ENCODE measurements at places on chromosomes 16 and 17.
A peak's percentile ranks its signal among the peaks of the same experiment; 100 is the strongest.

DNA sequence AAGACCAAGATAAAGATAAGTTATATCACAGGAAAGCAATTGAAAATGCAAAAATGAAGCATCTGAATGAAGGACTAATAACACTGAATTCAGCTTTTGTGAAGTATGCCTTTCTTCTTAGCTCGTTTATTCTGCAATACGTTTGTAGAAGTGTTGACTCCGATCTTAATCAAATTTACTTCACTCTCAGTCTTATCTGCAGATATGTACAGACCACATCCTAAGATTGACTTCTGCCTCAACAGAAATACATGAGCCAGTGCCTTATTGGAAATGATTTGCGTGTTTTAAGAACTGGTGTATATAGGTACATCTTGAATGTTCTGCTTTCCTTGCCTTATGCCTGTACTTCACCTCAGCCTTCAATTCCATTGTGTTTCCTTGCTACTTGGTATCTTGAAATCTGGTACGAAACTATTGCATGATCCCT, 1.3 kb downstream of the ATF7IP2 start:
- DNase-seq, result no peak

- no peak for DNase-seq
Observed at GRCh38 chr17:37640015-37640414, 3.2 kb downstream of the DDX52 start.

DNA sequence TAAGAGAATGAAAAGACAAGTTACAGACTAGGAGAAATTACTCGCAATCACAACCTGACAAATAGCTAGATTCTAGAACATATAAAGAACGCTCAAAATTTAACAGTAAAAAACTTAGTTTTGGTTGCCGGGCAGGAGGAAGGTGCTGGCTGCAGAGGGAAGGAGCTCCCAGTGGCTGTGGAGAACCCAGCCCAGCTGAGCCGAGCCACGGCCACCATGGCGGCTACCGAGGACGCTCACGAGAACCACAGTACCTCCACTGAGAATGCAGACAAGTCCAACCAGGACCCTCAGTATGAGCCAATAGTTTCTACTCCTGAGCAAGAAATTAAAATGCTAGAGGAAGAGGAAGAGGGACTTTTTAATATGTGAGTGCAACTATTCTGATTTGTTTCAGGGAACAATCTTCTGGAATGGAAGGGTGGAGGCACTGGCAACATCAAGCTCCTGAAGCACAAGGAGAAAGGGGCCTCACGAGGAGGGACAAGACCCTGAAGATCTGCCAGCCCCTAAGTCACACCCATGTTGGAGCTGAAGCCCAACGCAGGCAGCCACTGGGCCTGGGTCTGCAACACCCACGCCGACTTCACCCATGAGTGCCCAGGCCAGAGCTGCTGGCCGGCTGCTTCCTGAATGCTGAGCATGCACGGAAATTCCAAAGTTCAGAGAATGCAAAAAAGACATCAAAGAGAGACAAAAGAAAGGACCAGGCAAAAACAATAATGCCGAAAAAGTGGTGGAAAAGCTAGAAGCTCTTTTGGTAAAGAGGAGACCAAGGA, 55.0 kb downstream of the DNAH17 start:
- no peak for DNase-seq

- DNase-seq, result no peak
Observed at GRCh38 chr16:79054211-79054984, 546.1 kb downstream of the MAF start.

- no peak for DNase-seq
Observed at GRCh38 chr16:25542306-25542705, 149.5 kb upstream of the HS3ST4 start.

GRCh38 chr17:51166198-51166986, at the start of gene NME2:
NME2 (plus strand) TSS chr17:51166411; CDS start chr17:51166831, 420 bp downstream.
- DNase-seq, result peak; percentile 87

- no peak for DNase-seq
Observed at GRCh38 chr17:76641501-76641900, 2.1 kb downstream of the ST6GALNAC1 start.

DNA sequence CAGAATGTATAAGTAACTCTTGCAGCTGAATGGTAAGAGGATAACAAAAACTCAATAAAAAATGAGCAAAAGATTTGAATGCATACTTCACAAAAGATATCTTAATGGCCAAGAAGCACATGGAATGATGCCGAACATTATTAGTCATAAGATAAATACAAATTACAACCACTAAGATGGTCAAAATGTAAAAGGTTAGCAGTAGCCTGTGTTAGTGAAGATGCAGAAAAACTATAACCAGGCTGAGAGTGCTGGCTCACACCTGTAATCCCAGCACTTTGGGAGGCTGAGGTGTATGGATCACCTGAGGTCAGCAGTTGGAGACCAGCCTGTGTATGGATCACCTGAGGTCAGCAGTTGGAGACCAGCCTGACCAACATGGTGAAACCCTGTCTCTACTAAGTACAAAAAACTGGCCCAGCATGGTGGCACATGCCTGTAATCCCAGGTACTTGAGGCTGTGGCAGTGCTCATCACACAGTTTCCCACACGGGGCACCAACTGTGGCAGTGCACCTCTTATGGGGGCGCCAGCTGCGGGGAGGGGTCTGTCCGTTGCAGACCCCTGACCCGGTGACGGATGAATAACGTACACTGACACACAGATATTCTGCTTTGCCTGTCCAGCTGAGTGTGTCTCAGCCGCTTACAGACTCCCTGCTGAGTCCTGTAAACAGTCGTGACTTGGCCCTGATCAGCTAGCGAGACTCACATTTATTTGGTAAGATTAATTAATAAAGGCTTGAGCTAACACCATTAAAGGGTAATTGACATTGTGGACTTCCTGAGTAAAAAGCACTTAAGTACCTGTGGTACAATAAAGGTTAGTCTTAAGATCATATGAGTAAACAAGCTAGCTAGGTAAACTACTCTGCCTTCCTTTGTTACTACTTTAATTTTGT, 45.7 kb upstream of the FAM20A start:
- DNase-seq, result no peak

- DNase-seq, result no peak
Observed at GRCh38 chr17:79478051-79478461, 132.8 kb downstream of the RBFOX3 start.

DNA sequence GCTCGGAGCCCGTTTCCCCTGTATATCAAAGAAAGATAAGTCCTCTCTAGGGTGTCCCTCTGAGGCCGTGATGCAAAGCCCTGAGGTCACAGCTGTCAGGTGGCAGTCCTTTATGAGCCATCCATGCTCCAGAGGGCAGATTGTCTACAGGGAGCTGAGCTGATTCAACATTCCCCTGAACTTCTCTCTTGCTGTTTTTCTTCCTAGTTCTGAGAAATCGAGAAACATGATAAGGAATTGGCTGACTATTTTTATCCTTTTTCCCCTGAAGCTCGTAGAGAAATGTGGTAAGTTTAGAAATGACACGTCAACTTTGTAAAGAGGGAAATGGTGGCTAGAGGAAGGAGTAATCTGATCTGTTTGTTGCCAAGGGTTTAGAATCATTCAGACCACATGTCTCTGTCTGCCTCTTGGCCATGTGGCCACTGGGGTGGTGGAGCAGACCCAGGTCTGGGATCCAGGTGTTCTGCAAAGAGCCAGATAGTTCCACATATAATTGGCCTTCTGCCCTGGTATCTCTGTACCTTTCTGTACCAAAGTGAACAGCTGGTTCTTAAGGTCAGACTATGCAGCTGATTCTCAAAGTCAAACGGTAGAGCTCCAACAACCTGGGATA, 3.5 kb downstream of the CTNS start:
- DNase-seq, result no peak

DNA sequence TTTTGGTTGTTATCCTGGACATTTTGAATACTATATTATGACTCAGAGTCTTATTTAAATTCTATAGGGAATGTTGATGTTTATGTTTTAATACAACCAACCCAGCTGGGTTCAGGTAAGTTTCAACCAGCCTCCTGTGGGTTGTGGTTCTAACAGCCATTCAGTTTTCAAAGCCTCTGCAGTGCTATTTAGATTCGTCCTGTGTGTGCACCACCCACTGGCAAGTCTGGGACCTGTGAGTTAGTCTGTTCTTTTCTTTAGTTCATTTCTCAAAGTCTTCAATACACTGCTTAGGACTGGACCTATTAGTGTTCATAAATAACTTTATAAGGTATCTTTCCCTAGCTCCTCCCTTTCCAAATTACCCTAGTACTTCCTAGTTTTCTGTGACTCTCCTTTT, 170.6 kb downstream of the TMEM132E start:
- no peak for DNase-seq

DNA sequence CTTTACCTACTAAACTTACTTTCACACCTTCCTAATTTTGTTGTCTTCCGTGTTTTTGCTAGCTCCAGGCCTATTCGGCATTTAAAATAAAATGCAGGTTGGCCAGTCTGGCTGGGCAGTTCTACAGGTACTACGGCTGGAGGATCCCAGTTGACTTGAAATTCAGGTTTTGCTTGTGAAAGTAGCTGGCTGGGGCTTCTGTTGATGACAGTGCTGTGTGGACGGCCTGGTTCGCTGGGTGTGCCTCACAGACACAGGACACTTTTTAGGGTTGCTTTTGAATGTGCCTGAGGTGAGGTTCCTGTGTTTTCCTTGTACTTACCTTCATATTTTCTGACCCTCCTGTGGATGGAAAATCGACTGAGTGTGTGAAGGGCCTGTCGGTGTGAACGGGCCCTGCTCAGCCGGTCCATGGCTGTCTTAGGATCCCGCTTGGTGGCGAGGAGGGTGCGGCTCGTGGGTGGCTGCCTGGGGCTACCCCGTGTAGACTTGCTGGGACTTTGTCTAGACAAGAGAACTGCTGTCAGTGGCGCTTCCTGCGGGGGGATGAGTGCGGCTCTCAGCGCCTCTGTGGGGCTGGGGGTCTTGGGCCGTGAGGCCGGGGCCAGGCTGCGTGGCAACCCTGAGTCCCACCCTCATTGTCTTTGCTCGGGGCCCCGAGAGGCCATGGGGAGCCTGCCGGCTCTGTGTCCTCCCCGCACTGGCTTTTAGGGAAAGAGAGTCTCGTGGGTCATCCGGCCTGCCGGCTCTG, 18.7 kb upstream of the ZNF750 start:
- DNase-seq, result no peak

GRCh38 chr17:27760069-27760885, 40.1 kb downstream of the NOS2 start:
- DNase-seq, result no peak

- DNase-seq, result no peak
Observed at GRCh38 chr17:33045216-33045615, 53.6 kb downstream of the SPACA3 start.

DNA sequence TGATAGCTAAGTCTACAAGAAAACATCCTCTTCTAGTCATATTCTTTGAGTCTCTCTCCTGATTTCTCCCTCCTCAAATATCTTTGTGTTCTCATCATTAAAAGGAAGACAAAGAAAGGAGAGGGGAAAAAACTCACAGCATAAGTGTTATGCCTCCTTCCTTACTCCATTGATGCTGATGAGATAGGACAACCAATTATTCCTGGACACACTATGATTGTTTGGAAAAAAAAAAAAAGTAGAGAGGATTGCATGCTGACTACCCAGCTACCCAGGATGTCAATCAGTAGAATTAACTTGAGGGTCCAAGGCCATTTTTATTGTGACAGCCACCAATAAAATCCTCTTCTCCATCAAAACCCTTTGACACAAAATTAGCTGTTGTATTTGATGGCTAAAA, 299.1 kb upstream of the CDH8 start:
- DNase-seq, result no peak

GRCh38 chr17:57959929-57960328, 4.7 kb upstream of the CUEDC1 start:
- no peak for DNase-seq

GRCh38 chr17:74639704-74640151, 16.2 kb upstream of the CD300E start:
- DNase-seq, result no peak

- no peak for DNase-seq
Observed at GRCh38 chr17:44636562-44636961, 19.7 kb upstream of the MEIOC start.

DNA sequence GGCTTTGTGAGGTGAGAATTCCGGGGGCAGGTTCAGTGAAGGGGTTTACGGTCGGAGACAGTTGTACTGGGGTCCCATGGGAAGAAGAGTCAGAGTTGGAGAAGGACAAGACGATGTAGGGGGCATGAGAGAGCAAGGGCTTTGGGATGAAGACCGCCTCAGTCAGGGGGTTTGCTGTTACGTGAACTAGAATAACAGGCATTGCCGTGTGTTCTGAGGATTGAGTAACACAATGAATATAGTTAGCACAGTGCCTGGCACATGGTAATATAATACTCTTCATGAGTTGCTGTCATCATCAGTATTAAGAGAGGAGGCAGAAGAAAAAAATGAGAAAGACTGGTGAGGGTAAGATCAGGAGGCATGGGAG, 577 bp downstream of the ZNF646 start:
- no peak for DNase-seq

- DNase-seq, result no peak
Observed at GRCh38 chr17:61364463-61364846, 35.2 kb upstream of the TBX2 start.

DNA sequence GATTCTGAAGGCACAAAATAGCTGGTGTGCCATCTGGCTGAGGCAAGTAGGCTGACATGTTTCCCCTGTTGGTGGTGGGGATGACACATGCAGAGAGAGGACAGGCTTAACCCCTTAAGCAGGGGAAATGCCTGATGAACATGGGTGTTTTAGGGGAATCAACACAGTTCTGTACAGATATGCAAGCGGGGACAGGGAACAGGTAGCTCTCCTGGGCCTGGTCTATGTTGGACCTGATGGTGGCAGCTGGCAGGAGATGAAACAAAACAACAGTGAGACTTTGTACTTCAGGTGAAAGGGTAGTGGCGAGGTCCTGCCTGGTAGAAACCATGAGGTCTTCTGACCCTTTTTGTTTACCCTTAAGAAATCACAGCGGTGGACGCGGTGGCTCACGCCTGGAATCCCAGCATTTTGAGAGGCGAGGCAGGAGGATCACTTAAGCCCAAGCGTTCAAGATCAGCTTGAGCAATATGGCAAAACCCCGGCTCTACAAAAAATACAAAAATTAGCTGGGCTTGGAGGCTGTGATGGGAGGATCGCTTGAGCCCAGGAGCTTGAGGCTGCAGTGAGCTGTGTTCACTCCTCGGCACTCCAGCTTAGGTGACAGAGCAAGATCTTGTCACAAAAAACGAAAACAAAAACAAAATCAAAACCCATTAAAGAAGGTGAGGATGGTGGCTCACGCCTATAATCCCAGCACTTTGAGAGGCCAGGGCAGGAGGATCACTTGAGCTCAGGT, 10.5 kb downstream of the OR1F1 start:
- DNase-seq, result no peak
